Left ventricle myocardium superior (tissue), 1 donor: ENCODE measurements at places on chromosomes 2 and 18.

GRCh38 chr2:218982586-218983262 is 2.3 kb downstream of the FEV start:
- DNase-seq: no peak

DNA sequence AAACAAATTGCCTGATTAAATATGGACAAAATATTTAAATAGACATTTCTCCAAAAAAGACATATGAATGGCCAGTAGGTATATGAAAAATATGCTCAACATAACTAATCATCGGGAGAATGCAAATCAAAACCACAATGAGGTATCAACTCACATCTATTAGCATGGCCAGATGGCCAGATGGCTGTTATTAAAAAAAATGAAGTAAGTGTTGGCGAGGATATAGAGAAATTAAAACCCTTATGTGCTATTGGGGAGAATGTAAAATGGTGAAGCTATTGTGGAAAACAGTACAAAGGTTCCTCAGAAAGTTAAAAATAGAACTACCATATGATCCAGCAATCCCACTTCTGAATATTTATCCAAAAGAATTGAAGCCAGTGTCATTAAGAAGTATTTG is 272.3 kb upstream of the ZNF804A start:
- no peak for DNase-seq

DNA sequence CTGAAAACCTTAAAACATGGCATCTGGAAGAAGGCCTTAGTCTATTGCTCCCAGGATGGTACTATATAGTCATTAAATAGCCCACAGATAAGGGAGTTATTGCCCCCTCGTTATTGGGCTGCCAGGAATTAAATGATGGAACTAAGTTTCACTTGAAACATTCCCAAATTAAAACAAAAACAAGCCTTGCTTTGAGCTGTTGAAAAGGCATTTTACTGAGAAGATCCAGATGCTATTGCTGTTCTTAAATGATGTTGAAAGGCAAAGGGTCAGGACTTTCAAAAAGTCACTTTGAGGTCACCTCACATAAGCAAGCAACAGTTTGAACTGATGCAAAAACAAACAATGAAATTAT is 2.0 kb upstream of the AMMECR1L start:
- DNase-seq: no peak

DNA sequence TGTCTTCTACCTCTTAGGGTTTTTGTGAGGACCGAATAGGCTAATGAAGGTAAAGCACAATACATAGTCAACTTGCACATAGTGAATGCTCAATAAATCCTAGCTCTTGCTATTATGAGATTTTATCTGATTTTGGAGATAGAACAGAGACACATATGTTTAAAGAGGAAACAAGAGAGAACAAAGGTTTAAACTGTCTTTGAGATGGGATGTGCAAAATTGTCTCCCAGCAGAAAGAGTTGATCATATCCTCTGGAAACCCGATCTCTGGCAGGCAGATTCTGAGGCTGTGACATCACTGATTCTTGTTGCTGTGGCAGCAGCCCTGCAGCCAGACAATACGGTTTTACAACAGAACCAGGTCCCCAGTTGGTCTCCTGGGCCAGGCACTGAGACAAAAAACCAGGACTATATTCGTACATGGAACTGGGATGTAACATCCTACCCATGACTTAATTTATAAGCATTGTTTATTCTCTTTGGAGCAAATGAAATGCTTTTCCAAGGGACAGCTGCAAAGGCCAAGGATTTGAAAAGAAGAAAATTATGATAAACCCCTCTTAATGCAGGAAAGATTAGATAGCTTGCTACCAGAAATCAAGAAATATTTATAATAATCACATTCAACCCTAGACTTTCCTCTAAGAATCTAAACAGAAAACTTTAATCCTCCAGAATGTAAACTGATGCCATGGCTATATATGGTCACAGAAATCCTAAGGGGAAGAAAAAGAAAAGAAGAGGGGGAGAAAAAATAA is 80.2 kb downstream of the SLC8A1 start:
- DNase-seq: no peak

- no peak for DNase-seq
Observed at GRCh38 chr18:28412521-28412920, 235.6 kb upstream of the CDH2 start.

GRCh38 chr2:102058293-102058833 is 66.6 kb downstream of the IL1R2 start:
- DNase-seq: no peak

DNA sequence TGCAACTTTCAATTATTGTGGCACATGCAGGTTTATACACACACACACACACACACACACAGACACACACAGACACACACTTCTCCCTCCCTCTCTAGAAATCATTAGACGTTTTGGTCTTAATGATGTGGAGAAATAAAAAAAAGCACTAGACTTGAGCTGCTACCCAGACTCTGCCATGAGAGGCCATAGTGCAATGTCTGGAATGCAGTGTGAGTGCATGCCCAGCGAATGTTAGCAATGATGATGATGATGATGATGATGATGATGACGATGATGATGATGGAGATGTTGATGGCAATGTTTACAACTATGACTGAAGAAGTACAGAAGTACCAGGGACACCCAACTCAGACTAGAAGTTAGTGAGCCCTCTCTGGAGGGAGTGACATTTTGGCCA is 23.8 kb upstream of the KLHL29 start:
- no peak for DNase-seq

DNA sequence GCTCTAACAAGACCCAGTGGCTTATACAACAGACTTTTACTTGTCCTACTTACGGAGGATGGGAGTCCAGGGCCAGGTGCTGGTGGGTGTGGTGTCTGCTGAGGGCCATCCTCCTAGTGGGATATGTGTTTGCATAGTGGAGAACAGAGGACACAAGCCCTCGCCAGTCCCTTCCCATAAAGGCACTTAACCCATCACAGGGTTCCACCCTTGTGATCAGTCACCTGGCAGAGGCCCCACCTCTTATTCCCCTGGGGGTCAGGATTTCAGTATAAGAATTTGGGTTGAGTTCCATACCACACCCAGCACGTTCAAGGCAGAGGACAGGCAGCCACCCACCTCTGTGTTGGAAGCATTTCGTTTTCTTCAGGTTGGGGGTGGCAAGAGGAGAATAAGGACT is 259.0 kb downstream of the AGAP1 start:
- DNase-seq: no peak

DNA sequence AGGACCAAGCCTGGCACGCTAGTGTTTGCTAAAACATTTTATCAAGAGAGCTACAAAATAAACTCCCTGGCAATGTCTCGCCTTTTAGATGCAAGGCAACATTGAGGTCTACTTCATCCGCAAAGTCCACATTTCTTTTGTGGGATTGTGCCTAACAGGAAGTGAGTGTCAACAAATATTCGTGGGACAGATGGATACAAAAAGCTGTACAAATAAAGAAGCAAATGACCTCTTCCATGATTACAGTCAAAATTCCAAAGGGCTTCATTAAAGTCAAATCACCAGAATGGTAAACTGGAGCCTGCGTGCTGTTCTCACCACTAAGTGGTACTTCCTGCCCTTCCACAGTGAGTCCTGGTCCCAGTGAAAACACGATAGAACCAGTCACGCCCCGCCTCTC is 40.4 kb downstream of the L3MBTL4 start:
- DNase-seq: no peak

GRCh38 chr2:102053096-102053495 is 61.3 kb downstream of the IL1R2 start:
- no peak for DNase-seq

- no peak for DNase-seq
Observed at GRCh38 chr2:176093145-176093897, 800 bp downstream of the HOXD13 start.

GRCh38 chr2:55009277-55010060 is 40.8 kb downstream of the RTN4 start:
- DNase-seq: no peak

GRCh38 chr2:57877811-57878170 is 168.8 kb upstream of the VRK2 start:
- DNase-seq: no peak

- DNase-seq: no peak
Observed at GRCh38 chr2:184067502-184067901, 530.8 kb upstream of the ZNF804A start.

DNA sequence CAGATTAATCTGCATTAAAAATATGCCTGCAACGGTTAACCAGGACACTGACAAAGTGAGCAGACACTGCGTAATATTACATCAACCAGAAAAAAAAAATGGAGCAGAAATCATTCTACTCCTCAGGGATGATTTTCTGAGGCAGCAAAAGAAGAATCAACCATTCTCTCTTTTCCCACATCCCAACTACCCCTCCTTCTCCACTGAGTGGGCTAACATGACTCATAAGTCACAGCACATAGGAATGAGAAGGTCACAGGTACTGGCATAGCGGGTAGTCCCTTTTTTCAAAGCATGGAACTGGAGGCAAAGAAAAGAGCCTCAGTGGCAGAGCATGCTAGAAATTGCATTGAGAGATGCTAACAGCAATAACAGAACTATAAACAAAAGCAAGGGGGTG is 54.3 kb upstream of the TSPYL6 start:
- no peak for DNase-seq

- DNase-seq: no peak
Observed at GRCh38 chr2:215218587-215219577, 80.5 kb upstream of the ABCA12 start.

DNA sequence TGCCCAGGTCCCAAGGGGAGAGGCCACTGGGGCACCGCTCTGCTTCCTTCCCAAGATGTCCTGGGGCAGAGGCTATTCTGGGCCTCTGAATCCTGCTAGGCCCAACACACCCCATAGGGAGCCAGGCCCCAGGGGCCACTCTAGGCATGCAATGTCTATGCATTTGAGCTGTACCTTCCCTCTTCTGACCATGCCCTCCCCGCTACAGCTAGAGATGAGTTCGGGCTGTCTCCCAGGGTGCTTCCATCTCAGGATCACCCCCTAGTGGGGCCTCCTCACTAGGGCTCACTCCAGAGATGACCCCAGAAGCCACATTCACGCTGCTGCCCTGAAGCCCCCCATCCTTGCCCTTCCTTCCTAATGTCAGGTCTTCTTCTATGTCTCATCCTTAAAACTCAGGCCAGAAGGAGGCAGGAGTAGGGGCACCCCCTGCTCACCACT is 54.4 kb downstream of the TNS1 start:
- no peak for DNase-seq

- DNase-seq: no peak
Observed at GRCh38 chr2:149041482-149041881, 3.0 kb downstream of the LYPD6B start.

DNA sequence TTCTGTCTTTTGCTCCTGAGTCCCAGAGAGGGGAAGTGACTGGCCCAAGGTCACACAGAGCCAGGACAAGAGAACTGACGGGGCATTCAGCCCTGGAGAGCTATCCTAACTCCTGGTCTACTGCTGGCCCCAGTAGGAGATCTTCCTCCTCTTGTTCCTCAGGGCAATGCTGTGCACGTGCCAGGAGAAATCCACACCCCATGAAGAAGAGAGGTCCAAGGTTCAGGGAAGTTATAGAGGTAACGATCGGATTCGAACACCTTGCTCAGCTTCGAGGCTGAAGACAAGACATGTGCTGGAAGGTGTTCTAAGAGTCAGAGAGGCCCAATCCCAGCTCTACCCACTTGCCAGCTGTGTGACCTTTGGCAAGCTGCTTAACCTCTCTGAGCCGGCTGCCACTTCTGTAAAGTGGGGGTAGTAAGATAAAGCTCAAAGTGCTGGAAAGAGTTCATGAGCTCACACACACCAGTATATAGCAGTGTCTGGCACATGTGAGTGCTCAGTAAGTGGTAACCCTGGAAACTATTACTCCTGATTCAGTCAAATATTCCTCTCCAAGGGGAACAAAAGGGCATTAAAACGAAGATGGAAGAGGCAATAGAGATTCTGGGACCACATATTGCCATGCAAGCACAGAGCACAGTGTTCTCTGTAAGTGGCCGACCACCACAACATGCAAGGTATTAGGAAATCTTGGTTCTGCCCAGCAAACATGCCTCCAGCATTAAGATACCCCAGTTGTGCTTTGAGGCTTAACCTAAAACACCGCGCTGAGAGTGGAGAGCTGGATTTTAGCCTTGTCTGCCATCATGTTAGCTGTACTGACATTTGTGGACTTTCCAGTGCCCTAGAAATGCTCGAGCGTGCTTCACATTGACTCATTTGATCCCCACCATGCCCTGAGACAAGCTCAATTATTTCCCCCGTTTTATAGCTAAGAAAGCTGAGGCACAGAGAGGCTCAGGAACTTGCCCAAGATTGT is 25.6 kb downstream of the SERTAD2 start:
- no peak for DNase-seq

GRCh38 chr18:25352629-25353005 is 651 bp upstream of the ZNF521 start:
- DNase-seq: no peak
